H1 (cell line): ENCODE measurements at places on chromosomes 3 and 15. TPM values are rescaled to one million over a fixed set of nuclear protein-coding genes. Genes with fewer than 3 reads are reported as not detected.

Gene MST1R
- 4.8 and 7.6 TPM in 2 replicates for total RNA-seq

Gene AGTR1
- total RNA-seq: not detected in 2 replicates

- H3K27ac ChIP-seq: no peak overlapping the region
- no peak overlapping the region for H3K4me3 ChIP-seq
- no peak for DNase-seq
- no peaks in the 10 kb centered on the region for H3K36me3 ChIP-seq
- no peaks in the 10 kb centered on the region for H3K27me3 ChIP-seq
- peaks cover 7% of the 10 kb centered on the region for H3K4me1 ChIP-seq
Observed at GRCh38 chr15:98555173-98555515, 93.2 kb upstream of the IGF1R start.

- no peaks in the 10 kb centered on the region for H3K4me1 ChIP-seq
- no peaks in the 10 kb centered on the region; the same call in 1 of the 2 replicates for H3K36me3 ChIP-seq
- H3K4me3 ChIP-seq: no peak overlapping the region
Observed at GRCh38 chr15:101625184-101625583, 27.0 kb downstream of the TM2D3 start.

GRCh38 chr3:103006526-103007183 lies 571.8 kb downstream of the ZPLD1 start:
- no peak for DNase-seq
- no peak overlapping the region for H3K27ac ChIP-seq
- H3K4me3 ChIP-seq: no peak overlapping the region
- peaks cover 6% of the 10 kb centered on the region; the same call in 1 of the 2 replicates for H3K4me1 ChIP-seq

- H3K4me1 ChIP-seq: peaks cover 5% of the 10 kb centered on the region
- 0 out of 2 replicates have a peak overlapping the region, but pooled peaks have one; percentile 5 for H3K4me3 ChIP-seq
- H3K36me3 ChIP-seq: no peaks in the 10 kb centered on the region
- H3K27ac ChIP-seq: no peak overlapping the region
- no peak for DNase-seq
Observed at GRCh38 chr3:127135241-127136023, 57.5 kb upstream of the PRR23E start.
